ENCODE measurements at places on chromosomes 2 and 18.

GRCh38 chr2:86001326-86001725 is 104.4 kb downstream of the POLR1A start:
- DNase-seq = no peak

DNA sequence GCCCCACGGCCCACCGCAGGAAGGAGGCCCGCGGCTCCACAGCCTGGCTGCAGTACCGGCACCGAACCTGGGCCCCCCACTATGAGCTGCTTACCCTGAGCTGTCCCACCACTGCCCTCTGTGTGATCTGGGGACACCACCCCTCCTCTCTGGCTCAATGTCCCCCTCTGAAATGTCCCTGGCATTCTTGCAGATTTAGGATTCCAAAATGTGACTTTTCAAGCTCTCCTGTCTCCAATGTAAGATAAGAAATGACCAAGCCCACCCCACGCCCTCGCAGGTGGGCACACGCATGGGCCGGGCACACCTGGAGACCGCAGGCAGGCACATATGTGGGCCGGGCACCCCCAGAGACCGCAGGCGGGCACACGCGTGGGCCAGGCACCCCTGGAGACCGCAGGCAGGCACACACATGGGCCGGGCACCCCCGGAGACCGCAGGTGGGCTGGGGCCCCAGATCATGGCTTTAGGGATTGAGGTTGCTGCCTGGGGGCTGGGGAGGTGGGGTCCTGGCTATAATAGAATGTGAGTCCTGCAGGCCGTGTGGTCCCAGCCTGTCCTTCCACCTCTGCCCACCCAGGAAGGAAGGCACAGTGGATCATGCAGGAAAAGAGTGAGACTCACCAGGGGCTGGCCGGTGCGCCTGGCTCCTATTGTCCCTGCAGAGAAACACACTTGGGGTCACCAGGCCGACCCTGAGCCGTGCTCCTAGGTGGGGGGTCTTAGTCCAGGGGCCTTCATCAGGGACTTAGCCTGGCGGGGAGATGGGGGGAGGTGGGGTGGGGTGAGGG is 7.2 kb downstream of the PDCD1 start:
- DNase-seq = no peak

DNA sequence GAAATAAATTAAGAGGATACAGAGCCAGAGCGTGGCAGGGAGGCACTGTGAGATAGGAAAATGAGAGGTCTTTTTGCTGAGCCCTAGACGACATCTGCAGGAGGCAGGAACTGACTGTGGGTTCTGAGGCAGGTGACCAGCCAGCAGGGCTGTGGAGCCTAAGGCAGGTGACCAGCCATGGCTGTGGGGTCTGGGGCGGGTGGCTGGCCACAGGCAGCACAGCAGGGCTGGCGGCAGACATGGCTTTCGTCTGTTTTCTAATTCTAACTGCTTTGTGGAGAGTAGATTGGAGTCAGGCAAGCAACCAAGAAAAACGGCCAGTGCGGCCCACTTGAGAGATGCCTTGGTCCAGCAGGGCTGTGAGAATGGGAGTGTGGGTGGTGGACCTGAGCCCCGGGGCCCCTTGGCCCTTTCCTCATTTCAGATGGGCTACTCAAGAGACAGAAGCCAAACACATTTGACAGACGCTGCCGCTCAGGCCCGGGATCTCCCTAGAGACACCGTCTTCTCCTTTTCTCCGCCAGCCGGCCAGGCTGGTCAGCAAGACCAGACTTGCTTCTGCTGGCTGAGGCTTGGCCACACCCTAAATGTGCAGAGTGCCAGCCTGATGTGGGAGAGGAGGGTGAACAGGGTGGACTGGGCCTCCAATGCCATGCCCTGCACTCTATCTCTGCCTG is 19.7 kb upstream of the GNAL start:
- DNase-seq = no peak

DNA sequence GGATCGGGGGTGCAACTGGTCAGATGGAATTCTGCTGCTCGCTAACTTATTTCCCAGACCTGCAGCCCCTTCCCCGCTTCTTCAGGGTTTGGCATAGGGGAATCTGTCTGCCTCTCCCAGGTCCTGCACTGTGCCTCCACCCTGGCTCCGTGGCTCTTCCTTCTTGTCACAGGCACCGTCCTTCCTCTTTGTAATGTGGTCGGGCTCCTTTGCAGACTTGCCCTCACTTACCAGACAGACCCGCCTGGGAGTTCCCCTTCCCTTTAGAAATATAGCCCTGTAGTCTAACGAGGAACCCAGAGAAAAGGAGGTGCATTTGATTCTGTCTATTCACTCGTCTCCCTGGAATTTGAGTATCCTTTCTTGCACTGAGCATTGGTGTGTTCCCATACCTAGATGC is 63.9 kb upstream of the PAX8 start:
- no peak for DNase-seq

DNA sequence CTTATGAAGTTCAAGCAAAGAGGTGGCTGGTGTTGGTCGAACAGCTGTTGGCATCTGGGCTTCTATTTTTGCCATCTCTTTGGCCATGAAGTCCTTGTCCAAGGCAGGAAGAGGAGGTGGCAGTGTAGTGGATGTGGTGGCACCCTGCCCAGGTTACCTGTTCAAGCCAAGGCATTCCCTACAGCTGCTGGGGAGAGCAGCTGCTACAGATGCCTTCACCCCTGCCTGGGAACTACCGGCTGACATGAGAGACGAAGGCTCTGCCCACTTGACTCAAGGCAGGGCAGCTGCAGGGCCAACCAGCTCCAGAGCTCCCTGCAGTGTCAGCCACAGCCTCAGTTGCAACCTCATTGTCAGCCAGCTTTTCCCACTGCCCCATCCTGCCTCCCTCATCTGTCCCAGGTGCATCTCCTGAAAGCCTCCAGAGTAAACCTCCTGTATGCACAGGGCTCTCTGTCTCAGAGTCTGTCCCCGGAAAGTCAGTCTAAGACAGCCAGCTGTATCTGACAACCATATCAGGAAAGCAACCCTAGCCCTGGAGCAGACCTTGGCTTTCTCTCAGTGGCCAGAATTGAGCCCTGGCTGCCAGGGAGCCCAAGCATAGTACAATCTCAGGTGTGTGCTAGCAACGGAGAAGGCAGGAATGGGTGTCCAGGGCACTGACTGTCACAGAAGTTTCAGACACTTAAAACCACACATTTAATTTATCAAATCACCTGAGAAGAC is 115.9 kb downstream of the RPIA start:
- no peak for DNase-seq

- no peak for DNase-seq
Measured at GRCh38 chr2:191803007-191803406, 43.9 kb downstream of the CAVIN2 start.
